SHP77 treated with DMSO at 0.1 percent for 48 hours (cell line): ENCODE measurements at places on chromosomes 7 and 10.

- DNase-seq = no peak
Measured at GRCh38 chr10:64109926-64110495, 588.8 kb downstream of the REEP3 start.

- DNase-seq = no peak
Measured at GRCh38 chr10:131936736-131937135, 35.9 kb downstream of the PPP2R2D start.

- no peak for DNase-seq
Measured at GRCh38 chr10:114166043-114166442, 8.0 kb downstream of the CCDC186 start.

GRCh38 chr7:17651863-17652385 is 288.4 kb downstream of the SNX13 start:
- no peak for DNase-seq

- DNase-seq = no peak
Measured at GRCh38 chr10:99548041-99548530, 15.3 kb downstream of the NKX2-3 start.

DNA sequence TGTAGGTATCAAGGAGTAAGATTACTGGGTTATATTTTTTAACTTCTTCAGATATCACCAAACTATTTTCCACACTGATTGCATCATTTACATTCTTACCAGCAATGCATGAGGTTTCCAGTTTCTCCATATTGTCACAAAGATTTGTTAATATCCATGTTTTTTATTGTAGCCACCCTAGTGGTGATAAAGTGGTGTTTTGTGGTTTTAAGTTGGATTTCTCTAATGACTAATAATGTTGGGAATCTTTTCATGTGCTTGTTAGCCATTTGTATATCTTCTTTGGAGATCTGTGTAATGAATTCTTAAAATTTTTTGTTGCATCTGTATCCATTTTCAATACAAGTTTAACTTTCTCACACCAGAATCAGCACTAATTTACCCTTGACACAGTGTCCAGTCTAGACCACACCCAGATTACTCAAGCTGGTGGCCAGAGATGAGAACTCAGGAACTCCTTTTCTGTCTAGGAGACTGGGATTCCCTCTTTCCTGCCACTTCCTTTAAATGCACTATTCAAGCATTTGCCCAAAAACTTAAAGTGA is 67.0 kb upstream of the PLXDC2 start:
- DNase-seq = no peak

- DNase-seq = peak; percentile 24
Measured at GRCh38 chr7:129225206-129225930, 538 bp downstream of the AHCYL2 start.

DNA sequence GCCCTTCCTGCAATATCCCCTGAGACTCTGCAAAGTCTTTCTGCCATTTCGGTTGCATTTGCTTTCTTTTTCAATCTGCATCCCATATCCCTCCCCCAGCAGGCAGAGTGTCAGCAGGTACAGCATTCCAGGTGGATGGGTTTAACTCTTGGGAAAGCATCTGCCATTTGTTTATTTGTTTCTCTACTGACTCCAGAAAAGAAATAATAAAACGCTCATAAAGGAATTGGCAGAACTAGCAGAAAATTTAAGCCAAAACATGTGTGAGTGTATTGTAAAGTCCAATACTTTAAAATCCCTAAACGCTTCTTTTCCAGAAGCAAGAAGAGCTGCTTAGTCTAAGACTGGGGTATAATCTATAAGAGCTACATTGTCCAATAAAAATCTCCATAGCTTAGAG is 393.8 kb downstream of the TNS3 start:
- DNase-seq = no peak

DNA sequence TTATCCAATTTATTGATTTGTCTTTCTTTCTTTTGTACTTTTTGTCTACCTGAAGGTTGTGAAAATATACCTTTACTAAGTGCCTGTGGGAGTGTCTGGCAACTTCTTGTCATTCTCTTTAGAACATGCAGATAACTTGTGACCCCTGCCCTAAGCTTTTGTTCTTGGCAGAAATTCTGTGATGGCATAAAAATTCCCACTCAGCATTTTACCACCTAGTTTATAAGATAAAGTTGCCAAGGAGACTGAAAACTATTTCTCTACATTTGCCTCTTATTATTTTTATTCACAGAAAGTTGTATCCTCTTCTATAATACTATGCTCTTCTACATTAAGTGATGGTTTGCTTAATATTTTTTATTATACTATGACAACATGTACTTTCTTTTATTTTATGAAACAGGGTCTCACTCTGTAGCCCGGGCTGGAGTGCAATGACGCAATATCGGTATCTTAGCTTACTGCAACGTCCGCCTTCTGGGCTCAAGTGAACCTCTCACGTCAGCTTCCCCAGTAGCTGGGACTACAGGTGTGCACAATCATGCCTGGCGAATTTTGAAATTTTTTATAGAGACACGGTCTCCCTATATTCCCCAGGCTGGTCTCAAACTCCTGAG is 683.5 kb downstream of the ANKRD7 start:
- DNase-seq = no peak

- no peak for DNase-seq
Measured at GRCh38 chr10:90227217-90227656, 525.8 kb downstream of the KIF20B start.

DNA sequence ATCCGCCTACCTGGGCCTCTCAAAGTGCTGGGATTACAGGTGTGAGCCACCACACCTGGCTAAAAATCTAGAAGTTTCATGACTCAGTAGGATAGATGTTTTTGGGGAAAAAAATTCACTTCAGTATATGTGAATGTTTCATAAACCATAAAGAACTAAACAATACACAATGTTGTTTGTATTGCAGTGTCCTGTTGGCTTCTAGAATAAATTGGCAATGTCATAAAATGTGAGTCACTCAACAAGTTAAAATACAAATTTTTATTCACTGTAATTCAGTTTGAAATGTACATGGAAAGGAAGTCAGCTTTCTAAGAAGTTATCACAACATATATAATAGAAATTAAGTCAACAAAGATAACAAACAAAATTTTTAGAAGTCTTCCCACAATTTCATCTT is 16.5 kb downstream of the MRLN start:
- no peak for DNase-seq
